ENCODE measurements at places on chromosomes 1 and 21.

- no peak for DNase-seq
These were observed 71.5 kb downstream of the MIS18A start for GRCh38 chr21:32207406-32207716.

DNA sequence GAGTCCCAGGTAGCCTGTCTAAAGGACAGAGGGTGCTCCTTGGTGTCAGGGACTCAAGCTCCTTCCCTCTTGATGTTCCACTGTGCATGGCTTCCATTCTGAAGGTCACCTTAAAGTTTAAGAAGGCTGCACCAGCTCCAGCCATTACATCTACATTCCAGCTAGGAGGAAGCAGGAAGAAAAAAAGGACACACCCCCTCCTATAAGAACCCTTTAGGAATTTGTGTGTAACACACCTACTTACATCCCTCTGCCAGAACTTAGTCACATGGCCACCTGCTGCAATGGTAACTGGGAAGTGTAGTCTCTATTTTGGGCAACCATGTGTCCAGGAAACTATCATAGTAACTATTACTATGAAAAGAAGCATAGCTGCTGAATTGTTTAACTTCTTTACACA is 161.6 kb upstream of the KLHDC7A start:
- DNase-seq: no peak

DNA sequence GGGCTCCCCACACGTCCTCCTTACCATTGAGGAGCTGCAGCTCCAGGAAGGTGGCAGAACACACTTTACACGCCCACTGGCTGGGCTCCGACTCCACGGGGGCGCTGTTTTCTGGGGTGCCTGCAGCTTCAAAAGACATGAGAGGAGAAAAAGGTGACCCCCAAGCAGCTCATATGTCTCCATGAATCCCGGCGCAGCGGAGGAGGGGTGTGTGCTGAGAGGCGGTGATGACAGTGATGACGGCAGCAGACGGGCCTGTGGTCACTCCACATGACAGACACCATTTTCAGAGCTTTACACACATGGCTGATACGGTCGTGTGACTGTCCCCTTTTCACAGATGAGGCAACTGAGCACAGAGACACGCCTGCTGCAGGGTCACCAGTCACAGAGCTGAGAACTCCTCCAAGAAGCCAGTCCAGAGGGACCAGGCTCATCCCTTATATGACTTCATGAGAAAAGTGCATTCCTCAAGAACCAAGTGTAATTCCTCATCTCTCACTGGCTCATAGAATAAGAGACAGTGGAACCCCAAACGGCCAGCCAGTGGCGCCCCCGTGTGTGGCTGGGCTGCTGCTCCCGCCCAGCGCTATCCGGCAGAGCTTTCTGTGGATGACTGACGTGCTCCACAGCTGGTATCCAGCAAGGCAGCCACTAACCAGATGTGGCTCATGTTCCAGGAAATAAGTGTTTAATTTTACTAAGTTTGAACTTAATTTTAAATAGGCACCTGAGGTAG is 31.9 kb downstream of the PRDM15 start:
- no peak for DNase-seq

GRCh38 chr1:113747376-113747775 is 11.9 kb downstream of the PHTF1 start:
- DNase-seq: no peak

DNA sequence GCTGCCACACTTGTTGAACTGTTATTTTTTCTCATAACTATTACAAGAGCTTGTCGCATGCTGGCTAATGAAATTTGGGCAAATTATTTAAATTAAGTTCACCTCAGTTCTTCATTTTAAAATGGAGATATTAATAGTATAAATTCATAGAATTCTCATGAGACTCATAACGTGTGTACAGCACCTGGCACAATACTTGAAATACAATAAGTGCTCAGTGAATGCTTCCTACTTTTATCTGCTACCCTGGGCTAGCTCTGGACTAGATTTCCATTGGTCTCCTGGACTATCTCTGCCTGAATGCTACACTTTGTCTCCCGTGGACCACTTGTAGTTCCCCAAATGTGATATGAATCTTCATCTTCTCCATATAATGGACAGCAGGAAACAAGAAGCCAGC is 919 bp downstream of the SLAMF6 start:
- DNase-seq: no peak

- DNase-seq: no peak
These were observed 99.4 kb downstream of the ATP5PO start for GRCh38 chr21:33816174-33816573.

GRCh38 chr1:85404408-85404807 is 60.6 kb downstream of the DDAH1 start:
- DNase-seq: no peak

DNA sequence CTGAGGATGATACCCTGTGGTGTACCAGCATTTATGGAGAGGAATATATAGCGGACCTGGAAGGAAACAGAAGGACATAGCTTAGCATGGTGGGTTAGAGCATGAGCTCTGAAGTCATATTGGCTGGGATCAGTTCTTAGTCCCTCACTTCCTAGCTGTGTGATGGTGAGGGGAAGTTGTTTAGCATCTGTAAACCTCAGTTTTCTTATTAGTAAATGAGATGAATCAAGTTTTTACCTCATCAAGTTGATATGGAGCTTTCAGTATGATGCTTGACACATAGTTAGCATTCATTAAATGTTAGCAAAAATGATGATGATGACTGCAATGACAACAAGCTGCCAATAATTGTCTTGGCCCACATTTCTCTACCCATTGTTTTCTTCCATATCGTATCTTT is 84.8 kb downstream of the NEK7 start:
- no peak for DNase-seq

DNA sequence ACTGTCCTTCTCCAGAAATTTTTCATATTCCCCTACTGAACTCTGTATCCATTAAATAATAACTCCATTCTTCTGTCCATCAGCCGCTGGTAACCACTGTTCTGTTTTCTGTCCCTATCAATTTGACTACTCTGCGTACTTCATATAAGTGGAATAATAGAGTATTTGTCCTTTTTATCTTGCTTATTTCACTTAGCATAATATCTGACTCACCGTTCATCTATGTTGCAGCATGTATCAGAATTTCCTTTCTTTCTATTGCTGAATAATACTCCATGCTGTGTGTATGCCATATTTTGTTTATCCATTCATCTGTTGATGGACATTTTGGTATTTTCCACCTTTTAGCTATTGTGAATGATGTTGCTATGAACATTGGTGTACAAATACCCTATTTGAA is 71.9 kb downstream of the CEP350 start:
- DNase-seq: no peak

GRCh38 chr1:215241451-215241850 is 158.9 kb downstream of the KCNK2 start:
- DNase-seq: no peak

DNA sequence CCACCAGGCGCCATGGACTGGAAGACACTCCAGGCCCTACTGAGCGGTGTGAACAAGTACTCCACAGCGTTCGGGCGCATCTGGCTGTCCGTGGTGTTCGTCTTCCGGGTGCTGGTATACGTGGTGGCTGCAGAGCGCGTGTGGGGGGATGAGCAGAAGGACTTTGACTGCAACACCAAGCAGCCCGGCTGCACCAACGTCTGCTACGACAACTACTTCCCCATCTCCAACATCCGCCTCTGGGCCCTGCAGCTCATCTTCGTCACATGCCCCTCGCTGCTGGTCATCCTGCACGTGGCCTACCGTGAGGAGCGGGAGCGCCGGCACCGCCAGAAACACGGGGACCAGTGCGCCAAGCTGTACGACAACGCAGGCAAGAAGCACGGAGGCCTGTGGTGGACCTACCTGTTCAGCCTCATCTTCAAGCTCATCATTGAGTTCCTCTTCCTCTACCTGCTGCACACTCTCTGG is 3.8 kb downstream of the GJB3 start:
- DNase-seq: no peak

GRCh38 chr1:150146849-150147542 is 2.7 kb upstream of the PLEKHO1 start:
- DNase-seq: no peak

All from T-helper 9 cell (primary cell).